ENCODE measurements at places on chromosomes 2 and 18.

- no peak for DNase-seq
These were observed 95.8 kb upstream of the DPP10 start for GRCh38 chr2:114346658-114347057.

- no peak for DNase-seq
These were observed 138.9 kb downstream of the MEIS1 start for GRCh38 chr2:66573821-66574233.

GRCh38 chr2:37549598-37549997, 121.8 kb downstream of the CDC42EP3 start:
- DNase-seq, result no peak

GRCh38 chr2:235677937-235678336, 184.1 kb downstream of the AGAP1 start:
- DNase-seq, result no peak

DNA sequence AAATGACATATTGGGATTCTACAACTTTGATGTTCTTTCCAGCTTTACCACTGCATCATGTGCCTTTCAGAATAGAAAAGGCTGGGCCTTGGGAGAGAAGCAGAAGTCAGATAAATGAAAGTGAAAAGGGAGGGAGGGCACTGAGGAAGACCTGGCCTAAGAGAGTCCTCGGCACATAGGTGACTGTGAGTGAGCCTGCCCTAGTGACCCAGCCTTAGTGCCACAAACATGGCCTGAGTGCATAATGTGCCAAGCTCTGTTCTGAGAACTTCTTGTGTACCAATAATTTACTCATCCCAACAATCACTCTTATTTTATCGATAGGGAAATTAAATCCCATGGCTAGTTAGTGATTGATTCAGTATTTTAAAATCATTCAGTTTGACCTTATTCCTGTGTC, 436.6 kb downstream of the LRP1B start:
- no peak for DNase-seq

GRCh38 chr2:127953128-127953718, 67.5 kb upstream of the AMMECR1L start:
- DNase-seq, result no peak

DNA sequence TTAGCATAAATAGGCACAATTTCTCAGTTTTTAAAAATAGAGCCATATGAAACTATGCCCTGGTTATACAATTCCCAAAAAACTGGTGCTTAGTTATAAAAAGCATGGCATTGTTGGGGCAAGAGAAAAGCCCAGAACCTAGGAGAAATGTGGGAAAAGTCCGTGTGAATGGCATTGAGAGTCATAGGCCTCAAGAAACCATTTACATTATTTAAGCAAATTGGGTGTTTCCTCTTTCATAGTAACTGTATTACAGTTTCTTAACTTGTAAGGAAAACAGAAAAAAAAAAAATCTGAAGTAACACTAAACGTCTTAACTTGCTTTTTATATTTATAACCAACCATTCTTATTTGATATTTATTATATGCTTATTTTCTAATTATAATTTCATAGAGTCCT, 170.9 kb upstream of the SESTD1 start:
- DNase-seq, result no peak
